ENCODE measurements at places on chromosomes 5 and 9.

DNA sequence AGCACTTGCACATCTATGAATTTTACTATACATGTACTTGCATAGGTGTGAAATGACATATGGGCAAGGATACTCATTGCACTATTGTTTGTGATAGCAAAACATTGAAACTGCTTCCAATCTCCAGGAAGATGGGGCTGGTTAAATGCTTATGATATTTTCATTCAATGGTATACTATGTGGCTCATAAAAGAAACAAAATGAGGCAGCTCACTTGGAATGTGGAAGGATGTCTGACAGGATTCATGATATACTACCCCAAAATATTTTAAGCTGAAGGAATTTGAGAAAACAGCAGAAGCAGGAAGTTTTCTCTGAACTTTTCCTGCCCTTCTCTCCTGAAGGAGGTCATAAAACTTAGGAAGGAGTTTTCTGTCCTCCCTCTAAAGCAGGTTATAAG, 99.6 kb upstream of the CAST start:
- no peak for DNase-seq

- DNase-seq, result peak; percentile 51
These were observed 42.4 kb downstream of the FYB1 start for GRCh38 chr5:39176759-39177630.

DNA sequence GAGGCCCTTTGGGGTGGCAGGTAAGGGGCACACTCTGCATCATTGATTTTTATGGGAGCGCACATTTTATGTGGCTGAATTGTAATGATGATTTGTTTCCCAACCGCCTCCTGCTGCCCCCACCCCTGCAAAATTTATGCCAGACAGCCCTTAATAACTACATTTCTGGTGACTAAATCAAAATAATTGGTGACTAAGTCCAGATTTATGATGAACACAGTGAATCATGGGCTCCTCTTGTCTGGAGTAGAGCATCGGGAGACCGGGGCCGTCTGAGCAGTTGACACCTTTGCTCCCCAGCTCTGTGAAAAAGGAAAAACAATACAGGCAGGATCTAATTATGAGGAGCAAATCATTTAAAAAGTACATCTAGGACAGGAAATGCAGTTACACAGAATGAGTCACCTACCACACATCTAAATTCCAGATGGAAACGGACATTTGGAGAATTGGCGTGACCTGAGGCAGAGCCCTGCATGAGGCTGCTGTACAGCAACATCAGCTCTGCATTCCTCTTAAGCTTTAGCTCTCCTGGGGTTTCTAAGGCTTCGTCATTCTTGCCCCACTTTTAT, 58.9 kb downstream of the DOCK2 start:
- no peak for DNase-seq

DNA sequence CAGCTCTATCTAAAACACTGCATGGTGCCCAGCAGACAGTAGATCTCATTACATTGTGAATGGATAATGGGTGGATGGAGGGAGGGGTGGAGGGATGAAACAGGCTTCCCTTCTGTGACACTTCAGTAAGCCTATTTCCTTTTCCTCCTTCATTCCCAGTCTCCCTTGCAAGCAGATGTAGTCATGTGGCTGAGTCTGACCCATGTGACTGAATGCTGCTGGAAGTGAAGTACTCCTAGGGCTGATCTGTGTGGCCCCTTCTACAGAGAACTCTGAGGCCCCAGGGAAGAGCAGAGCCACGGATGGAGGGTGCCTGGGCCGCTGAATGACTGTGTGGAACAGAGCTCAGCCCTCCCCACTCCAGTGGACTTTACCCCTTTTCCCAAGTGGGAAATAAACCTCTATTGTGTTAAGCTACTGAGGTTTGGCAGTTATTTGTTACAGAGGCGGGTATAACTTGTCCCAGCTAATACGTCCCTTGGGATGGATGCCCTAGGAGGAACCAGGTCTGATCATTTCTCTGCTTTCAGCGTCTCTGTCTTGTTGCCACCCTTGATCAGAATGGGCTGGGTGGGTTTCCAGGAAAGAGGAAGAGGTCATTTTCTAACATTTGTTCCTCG, 176.1 kb upstream of the MVB12B start:
- no peak for DNase-seq

GRCh38 chr5:68074048-68074632, 141.4 kb upstream of the PIK3R1 start:
- DNase-seq, result no peak

- DNase-seq, result no peak
These were observed 26.5 kb downstream of the OGN start for GRCh38 chr9:92377876-92378275.

GRCh38 chr9:116736399-116737151, 49.5 kb downstream of the TRIM32 start:
- DNase-seq, result no peak

DNA sequence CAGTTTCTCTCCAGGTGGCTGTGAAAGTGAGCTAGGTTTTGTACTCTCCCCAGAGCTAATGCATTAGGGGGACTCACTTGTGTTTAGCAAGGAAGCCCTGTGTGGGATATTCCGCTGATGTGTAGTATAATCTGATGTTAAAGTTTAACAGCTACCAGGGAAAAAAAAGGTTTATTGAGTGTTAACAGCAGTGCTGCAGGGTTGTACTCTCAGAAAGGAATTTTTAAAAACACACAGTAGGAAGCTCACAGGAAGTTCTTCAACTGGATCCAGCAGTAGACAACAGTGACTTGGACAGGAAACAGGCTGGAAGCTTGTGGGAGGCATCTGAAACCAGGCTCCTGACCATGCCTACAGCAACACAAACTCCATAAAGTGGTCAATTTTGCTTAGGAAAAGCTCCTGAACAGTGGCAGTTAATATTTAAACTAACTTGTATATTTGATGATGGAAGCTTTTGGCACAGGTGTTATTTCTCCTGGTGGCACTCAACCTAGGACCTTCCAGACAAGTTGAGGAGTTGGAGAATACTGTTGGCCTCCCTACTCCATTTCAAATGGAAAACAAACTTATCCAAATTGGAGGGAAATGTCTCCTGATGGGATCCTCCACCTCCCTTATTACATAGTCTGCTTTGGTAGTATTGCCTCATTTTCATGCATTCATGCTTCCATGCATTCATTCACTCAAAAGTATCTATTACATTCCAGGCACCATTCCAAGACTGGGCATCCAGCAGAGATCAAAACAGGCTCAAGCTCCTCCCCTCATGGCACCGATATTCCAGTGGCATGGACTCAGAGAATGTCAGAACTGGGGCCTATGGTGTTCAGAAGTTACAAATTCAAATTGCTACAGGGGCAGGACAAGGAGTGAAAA, 54.7 kb downstream of the FOXD1 start:
- no peak for DNase-seq

DNA sequence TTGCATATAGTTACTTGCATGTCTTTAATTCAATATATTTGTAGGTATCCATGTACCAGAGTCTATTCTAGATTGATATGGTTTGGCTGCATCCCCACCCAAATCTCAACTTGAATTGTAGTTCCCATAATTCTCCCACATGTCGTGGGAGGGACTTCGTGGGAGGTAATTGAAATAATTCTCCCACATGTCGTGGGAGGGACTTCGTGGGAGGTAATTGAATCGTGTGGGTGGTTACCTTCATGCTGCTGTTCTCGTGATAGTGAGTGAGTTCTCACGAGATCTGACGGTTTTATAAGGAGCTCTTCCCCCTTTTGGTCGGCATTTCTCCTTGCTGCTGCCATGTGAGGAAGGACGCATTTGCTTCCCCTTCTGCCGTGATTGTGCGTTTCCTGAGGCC, 16.5 kb downstream of the FBXL7 start:
- no peak for DNase-seq

DNA sequence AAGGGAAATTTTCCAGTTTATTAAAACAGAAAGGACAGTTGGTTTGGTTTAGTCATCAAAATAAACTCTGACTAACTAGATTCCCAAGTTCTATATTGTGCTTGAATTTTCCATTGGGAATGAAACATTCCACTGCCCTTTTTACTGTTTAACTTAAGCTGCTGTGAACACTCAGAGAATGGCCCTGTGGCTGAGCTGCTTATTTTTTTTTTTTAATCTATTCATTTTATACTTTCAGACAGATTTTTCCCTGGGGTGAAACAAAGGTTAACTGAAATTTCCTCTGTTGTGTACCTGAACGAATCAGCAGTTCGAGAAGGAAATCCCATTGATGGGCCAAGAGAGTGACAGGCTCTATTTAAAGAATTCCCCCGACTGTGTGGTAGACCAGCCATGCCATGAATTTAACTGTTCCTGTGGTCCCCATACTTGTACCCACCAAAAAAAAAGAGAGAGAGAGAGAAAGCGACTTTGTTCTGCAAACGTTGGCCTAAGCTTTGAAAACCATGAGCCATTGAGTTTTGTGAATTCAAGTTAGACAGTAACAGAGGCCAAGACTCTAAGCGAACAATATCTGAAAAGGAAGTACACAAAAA, 138.7 kb upstream of the GRHPR start:
- DNase-seq, result no peak

DNA sequence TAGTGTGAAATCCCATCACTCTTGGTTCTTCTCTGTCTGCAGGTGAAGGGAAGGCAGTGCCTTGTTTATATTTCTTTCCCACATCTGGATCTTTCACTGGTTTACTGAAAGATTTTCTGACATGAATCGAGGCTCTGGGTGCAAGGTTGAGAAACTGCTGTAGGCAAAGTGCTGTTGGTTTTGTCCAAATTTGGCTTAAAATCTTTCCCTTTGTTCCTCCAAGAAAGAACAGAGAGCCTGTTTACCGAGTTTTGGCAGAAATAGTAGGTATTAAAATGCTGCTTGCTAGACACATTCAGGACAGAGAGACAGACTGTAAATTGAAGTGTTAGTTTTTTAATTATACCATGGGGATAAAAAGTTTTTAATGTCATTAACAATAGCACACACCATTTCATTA, 21.5 kb downstream of the SKP2 start:
- DNase-seq, result no peak

- no peak for DNase-seq
These were observed 6.6 kb upstream of the ERBIN start for GRCh38 chr5:65919773-65920172.

Data from activated naive CD4-positive, alpha-beta T cell treated with Interleukin-2 at 50 U/mL for 16 hours (primary cell).